CD4-positive, alpha-beta T cell treated with Interleukin-2 at 100 ng/mL for 4 hours (primary cell): ENCODE measurements at places on chromosomes 7 and 10.

DNA sequence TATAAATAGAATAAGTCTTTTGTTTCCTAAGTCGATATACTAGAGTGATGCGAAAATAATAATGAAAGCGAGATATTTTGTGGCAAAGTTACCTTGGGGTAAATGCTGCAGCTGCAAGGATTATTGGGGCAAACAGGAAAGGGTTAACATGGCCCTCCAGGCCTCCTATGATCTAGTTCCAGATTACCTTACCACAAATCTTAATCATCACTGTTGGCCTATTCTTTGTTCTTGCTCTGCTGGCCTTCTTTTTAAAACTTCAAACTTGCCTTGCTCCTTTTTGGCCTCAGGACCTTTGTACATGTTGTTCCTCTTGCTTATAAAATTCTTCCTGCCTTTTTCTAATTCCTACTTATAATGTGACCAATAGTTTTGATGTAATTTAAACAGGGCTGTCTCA is 81.5 kb downstream of the SEMA3C start:
- no peak for DNase-seq

- DNase-seq: no peak
Observed at GRCh38 chr10:107898392-107898791, 733.9 kb upstream of the SORCS1 start.

GRCh38 chr10:4704034-4704545 is 121.9 kb upstream of the AKR1E2 start:
- DNase-seq: no peak

DNA sequence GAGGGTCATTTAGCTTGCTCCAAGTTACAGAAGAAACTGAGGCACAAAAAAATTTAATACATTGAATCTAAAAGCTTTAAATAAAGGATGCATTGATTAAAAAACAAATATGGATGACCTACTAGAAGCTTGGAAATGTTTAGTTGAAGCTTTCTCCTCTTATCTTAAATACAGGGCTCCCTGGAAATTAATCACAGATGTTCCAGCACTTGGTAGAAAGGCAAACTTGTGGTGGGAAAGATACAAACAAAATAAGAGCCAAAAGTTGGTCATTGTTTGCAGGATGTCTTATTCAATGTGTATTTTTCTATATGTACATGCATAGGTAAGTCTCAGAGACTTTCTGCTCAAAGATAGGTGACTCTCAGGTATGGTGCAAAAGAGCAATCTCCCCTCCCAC is 40.7 kb upstream of the LYZL1 start:
- no peak for DNase-seq

DNA sequence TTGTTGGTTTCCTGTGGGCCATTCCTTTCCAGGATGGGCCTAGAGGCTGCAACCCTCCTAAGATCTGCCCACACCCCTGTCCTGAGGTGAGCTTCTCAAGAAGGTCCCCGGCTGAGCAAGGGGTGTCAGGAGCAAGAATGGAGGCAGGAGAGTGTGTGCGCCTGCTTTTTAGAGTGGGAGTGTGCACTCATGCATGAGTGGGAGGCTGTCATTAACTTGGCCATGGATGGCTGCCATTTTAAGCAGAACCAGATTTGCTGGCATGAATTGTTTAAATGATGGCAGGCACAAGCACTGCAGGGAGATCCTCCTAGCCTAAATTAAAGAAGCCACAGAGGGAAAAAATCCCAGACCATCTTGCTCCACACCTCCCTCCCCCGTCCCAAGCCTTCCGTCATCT is 2.9 kb upstream of the SGPL1 start:
- DNase-seq: no peak

DNA sequence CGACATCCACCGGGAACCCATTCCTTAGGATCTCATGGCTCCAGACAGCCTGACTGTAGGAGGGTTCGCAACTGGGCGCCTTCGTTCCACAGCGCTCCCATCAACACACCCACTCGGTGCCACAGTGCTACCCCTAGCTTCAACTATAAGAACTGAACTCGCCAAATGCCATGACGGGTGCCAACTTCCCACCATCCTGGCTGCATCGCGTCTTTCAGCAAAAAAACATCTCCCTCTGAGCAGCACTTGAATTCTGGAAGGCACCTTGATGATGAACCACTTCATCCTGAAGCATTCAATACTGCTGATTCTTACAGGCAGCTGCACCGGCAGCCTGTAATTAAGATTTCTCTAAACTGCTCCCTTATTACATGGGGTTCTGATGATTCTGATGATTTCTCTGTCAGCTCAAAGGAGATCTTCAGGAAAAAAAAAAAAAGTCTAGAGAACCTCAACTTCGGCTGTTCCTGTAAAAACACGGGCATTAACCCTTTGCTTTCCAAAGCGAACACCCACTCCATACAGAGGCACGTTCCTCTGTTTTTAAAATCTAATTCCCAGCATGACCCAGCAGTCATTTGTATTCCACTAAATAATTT is 1.3 kb downstream of the CYTH3 start:
- peak; percentile 46 for DNase-seq

- DNase-seq: no peak
Observed at GRCh38 chr10:71203716-71204115, 8.7 kb upstream of the UNC5B start.

DNA sequence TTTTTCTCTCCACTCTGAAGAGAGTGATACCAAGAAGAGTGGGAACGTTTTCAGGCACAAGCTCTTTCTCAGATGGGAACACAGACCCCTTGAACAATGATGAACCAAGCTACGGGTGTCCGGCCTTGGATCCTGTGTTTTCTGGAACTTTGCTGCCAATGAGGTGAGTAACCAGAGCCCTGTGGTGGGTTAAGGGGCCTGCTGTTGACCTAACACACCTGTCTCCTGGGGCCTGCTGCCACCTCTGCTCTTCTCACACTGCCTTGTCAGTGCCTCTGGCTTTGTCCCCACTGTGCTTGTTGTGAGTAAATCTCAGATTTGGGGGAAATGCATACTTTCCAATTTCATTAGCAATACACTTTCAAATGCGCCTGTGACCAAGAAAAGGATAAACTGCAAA is 1.4 kb upstream of the PKD1L1 start:
- DNase-seq: no peak

DNA sequence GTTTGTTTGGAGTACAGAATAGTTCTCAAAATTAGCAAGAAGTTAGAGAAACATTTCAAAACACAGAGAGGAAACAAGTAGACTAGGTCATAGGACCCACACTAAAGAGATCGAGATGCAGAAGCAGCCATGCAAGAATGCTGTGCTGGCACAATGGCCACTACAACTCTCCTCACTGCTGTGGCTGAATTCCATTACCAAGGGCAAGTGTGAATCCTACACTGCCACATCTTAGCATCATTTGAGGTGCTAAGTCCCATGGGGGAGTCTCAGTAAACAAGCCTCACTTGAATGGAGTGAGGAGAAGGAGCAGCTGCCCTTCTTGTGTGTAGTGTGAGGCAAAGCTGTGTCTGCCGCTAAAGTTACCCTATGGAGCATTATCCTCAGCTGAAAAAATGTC is 56.7 kb downstream of the PCLO start:
- DNase-seq: no peak

GRCh38 chr7:35036361-35037171 is 719 bp downstream of the DPY19L1 start:
- peak; percentile 47 for DNase-seq

DNA sequence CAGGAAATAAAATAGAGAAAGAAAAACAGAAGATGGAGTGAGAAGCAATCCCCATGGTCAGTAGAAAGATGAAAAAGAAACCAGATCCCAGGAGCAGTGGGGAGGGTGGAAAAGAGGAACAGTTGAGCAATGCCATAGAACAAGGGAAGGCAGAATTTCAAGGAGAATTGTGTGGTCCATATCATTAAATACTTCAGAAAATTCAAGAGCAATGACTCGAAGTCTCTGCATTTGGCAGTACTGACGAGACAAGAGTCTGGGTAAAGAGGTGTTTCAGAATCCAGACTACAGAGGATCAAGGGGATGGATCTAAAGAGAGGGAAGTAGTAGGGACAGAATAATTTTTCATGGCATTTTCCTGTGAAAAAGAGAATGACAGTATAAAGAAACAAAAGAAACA is 512.6 kb downstream of the PHTF2 start:
- DNase-seq: no peak

DNA sequence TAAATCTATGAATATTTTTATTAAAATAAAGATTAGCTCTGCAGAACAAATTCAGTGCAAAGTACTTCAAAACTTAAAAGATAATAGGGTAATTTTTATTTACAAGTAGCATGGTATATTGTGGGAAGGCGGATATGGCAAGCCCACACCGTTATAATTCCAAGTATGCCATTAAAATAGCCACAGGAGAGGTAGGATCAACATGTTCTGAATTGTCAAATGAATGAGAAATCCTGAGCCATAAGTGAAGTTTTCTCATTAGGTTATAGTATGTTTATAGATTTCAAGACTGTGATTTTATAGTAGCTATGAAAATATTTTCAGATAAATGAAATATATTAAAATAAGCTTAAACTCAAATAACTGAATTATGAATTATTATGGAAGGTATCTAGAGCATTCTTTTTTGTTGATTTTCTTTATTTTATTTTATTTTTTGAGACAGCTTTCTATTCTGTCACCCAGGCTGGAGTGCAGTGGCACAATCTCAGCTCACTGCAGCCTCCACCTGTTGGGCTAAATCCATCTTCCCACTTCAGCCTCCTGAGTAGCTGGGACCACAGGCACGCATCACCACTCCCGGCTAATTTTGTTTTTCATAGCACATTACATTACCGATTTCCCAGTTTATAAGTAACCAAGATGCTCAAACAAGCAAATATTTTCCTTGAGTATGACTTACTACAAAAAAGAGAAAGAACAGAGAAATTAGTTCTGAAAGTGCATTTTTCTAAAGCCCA is 956.6 kb downstream of the GATA3 start:
- no peak for DNase-seq

DNA sequence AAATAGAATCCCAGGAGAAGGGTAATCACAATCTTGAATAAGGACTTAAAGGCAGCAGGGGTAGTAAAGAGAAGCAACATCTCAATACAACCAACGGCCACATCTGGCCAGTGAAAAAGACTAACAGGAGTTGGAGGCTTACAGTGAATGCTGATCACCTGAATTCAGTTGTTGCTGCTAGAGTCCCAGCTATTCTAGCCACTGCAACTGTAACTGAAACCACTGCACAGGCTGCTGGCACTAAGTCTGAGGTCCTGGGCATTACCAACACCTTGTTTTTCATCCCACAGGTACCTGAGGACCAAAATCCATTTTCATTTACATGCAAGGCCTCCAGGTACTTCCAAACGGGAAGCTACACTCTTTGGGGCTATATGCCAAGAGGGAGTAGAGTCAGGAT is 44.4 kb downstream of the TPK1 start:
- no peak for DNase-seq

DNA sequence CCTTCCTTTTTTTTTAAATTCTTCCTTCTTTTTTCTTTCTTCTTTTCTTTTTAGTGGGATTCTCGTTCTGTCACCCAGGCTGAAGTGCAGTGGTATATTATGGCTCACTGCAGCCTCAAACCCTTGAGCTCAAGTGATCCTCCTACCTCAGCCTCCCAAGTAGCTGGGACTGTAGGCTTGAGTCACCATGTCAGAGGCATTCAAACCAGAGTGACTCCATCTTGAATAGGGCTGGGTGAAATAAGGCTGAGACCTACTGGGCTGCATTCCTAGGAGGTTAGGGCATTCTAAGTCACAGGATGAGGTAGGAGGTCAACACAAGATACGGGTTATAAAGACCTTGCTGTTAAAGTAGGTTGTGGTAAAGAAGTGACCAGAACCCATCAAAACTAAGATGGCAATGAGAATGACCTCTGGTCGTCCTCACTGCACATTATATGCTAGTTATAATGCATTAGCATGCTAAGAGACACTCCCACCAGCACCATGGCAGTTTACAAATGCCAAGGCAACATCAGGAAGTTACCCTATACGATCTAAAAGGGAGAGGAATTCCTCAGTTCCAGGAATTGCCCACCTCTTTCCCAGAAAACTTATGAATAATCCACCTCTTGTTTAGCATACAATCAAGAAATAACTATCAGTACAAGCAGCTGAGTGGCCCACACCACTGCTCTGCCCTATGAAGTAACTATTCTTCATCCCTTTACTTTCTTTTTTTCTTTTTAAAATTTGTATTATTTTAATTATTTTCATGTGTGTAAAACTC is 99.0 kb upstream of the ITGB1 start:
- no peak for DNase-seq

DNA sequence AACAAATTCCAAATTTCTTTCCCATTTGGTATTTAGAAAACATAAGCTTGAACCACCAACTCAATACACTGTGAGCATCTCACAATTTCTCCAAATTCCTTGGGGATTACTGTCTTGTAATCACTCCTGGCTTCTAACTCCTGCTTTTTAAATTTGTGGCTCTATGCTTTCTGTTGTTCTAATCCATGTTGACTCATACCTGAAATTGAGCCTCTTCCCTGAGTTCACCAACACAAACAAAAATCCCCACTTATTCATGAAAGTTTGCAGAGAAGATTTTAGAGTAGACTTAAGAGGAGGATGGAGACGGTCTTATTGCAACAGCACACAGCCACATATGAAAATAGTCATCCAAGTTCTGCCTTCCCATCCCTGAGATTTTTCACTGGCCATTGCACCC is 252.5 kb downstream of the PTEN start:
- DNase-seq: no peak

DNA sequence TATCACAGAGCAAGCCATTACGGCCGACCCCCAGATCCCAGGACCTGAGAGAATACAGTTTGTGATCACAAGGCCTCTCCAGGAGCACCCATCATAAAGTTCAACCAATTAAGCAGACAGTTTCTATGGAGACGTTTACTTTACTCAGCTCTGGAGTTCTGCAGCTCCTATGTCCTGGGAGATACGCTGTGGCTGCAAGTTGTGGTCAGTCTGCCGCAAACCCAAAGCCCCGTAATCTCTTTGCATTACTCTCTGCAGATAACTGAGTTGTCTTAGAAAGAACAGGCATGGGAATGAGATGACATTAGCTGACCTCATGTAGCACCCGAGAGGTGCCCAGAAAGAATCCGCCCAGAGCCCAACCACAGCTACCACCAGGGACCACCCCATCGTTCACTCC is 305.1 kb downstream of the FGFR2 start:
- DNase-seq: no peak

DNA sequence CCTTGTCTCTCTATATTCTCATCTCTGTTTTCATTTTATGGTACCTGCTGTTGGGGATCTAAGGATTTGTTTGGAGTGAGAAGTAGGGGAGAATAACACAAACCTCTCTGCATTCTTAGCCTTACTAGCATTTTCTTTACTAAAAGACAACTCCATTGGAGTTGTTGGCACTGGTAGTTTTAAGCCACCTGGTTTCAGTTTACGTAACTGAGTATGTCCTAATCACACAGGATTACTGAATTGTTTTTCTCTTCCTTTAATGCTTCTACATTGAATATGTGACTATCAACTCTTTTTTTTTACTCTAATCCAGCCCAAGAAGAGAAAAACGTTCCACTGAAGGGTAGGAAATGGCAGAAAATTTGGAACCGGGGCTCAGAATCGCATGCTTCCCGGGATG is 30.0 kb upstream of the TRIL start:
- DNase-seq: no peak

GRCh38 chr10:97771055-97771891 is 526 bp downstream of the SFRP5 start:
- DNase-seq: no peak

DNA sequence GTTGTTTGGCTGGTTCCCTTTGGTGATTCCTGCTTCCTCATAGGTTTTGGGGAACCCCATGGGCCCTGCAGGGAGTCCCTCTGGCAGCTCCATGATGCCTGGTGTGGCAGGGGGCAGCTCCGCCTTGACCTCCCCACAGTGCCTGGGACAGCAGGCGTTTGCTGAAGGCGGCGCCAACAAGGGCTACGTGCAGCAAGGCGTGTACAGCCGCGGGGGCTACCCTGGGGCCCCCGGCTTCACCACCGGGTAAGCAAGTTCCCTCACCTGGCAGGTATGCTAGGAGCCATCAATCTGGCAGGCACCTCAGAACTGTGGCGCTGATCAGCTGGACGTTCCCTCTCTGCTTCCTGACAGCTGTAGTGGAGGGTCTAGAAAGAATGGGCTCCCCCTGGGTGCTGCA is 8.3 kb downstream of the ZMIZ2 start:
- DNase-seq: no peak
